Activated CD4-positive, CD25-positive, alpha-beta regulatory T cell (primary cell): ENCODE measurements at places on chromosomes 11 and 22.

DNA sequence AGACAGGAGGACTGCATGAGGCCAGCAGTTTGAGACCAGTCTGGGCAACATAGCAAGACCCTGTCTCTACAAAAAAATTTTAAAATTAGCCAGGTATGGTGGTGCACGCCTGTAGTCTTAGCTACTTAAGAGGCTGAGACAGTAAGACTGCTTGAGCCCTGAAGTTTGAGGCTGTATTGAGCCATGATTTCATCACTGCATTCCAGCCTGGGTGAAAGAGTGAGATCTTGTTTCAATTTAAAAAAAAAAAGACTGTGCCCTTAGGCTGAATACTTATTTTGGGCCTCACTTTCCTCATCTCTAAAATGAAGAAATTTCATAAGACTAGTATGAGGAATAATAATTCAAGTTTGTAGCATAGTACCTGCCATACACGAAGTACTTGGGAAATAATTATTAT, 6.9 kb downstream of the AQP11 start:
- no peak for DNase-seq

DNA sequence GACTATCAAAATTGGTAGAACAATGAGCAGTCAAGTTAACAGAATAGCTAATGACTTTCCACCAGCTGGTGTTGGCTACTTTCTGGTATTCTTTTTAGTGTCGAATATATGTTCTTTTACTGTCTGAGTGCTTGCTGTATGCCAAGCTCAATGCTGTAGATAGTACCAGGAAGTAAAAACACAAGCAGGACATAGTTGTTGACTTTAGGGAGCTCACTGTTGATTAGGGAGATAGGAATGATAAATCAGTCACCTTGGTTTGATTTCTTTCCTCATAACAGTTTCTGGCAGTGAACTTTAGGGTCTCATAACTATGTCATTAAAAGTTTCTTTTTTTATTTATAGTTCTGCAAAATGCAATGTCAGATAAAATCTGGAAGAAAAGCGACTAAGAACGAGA, 9.0 kb downstream of the HMGXB4 start:
- DNase-seq, result no peak

GRCh38 chr11:73394416-73395296, 18.5 kb downstream of the RELT start:
- no peak for DNase-seq

- no peak for DNase-seq
Measured at GRCh38 chr22:49294656-49295464, 532.8 kb downstream of the BRD1 start.

- no peak for DNase-seq
Measured at GRCh38 chr11:94728966-94729751, 39.0 kb upstream of the AMOTL1 start.

DNA sequence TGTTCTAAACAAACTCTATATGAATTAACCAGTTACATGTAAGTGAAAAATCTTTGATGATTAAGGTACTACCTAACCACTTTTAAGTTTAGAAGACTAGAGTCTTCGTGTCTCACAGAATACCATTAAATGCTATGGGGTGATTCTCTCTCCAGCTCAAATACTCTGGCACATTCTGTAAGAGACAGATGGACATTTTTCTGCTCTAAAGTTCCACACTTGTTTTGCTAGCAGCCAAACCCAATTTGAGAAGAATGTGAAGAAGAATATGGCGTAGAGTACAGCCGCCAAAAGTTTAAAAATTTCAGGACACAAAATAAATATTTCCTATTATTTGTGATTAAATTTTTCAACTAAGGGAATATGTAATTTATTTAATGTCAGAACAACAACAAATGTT, 339.1 kb downstream of the GUCY1A2 start:
- no peak for DNase-seq

DNA sequence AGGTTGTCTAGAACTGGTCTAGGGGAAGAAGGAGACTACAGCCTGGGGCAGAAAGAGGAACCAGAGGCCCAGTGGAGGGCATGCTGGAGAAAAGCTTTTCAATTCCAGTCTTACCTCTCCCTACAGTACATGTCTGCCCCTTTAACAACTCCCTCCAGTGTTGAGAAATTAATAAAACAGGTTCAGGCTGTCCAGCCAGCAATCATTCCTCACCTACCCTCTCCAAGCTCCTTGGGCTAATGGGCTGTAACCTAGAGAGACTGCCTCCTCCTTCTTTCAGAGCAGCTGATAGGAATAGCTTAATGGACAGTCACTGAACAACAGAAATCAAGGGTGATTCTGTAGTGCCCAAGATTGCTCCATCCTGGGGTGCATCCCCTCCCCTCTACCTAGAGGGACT, 8.8 kb downstream of the SLC35F2 start:
- no peak for DNase-seq

- DNase-seq, result no peak
Measured at GRCh38 chr11:128697645-128698174, 3.8 kb downstream of the FLI1 start.

GRCh38 chr11:1371836-1372465, 17.8 kb upstream of the BRSK2 start:
- no peak for DNase-seq

DNA sequence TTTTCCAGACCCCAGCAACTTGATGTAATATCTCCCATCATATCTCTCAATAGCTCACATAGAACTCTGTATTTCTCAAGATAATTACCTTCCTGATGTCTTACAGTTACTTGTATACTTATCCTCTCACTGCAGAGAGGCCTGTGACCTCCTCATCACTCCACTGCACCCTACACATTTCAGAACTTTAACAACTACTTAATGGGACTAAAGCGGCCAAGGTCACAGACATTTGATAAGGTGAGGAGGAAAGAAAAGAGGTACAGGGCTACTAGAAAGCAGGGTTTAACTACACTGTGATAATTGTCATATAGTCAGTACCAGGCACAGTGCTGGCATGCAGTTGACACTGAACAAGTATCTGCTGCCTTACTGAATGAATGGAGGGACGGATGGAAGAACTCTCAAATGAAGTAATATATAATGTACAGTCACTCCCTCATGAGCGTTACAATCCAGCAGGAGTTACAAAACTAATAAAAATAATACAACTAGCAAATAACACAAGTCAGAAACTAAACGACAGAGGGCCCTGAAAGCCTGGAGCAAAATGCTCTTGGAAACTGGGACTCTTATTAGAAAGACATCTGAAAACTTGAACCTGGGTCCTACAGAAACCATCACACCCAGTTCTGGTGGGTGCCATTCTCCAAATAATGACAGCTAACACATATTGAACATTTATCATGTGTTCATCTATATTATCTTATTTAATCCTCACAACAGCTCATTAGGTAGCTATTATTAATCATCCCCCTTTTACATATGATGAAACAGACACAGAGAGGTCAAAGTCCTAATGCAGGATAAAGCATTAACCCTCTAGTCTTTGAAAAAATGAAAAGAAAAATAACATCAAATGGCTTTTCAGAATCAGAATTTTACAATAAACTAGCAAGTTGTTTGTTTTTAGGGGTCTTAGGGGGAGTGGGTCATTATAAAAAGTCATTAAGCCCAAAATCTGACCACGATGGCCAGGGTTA, 14.3 kb downstream of the PI4KA start:
- DNase-seq, result no peak

DNA sequence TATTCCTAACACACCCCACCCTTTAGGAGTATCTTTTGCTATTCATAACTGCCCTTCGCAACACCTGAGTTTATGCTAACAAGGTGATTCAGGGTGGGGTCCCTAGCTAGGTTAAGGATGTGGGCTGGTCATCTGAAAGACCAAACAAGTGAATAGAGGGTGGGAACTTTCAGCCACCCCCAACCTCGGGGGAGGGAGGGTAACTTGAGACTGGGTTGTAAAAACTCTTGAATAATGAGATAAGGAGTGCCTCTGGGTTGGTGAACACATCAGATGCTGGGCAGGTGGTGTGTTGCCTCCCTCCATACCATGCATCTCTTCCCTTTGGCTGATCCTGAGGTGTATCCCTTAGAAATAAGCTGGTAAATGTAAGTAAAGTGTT, 111.5 kb downstream of the SWAP70 start:
- DNase-seq, result no peak

GRCh38 chr11:118834427-118835028, 43.6 kb upstream of the DDX6 start:
- DNase-seq, result no peak

DNA sequence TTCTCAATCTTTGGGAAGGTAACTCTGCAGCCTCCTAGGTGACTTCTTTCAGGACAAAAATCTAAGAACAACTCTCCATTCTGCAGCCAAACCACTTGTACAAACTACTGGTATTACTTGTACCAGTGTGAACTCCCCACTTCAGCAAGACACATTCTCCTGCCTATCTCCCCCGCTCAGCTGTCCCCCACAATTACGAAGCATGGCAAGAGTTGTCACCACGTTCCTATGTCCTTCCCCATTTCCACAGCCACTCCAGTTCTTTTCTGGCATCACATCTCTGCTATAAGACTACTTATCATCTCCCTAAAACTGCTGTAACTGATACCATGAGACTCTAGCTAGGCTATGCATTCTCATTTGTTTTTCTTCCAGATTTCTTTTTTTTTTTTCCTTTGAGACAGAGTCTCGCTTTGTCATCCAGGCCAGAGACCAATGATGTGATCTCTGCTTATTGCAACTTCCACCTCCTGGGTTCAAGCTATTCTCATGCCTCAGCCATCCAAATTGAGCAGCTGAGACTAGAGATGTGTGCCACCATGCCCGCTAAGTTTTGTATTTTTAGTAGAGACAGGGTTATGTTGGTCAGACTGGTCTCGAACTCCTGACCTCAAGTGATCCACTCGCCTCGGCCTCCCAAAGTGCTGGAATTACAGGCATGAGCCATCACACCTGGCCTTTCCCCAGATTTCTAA, 71.9 kb upstream of the CDON start:
- no peak for DNase-seq

- DNase-seq, result no peak
Measured at GRCh38 chr11:44139565-44140330, 44.3 kb downstream of the EXT2 start.

DNA sequence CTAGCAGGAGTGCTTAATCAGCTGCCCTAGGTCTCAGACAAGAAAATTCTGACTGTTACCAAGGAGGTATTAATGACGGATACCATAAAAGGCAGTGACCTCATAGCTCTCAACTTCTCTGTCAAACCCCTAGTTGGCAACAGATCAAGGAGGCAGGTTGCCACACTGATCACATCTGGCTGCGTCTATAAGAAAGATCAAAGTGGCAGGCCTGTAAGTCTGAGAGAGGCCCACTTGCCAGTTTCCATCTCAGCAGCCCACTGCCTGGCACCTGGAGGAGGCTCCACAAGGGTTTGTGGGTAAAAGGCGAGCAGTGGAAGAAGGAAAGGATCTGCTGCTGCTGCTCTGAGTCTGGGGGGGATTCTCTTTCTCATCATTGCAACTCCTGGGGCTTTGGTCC, 239.6 kb upstream of the MPPED2 start:
- DNase-seq, result no peak

GRCh38 chr11:67606093-67606491, 644 bp upstream of the NDUFV1 start:
- DNase-seq, result no peak

- DNase-seq, result no peak
Measured at GRCh38 chr11:46930089-46930488, 6.5 kb upstream of the CSTPP1 start.

DNA sequence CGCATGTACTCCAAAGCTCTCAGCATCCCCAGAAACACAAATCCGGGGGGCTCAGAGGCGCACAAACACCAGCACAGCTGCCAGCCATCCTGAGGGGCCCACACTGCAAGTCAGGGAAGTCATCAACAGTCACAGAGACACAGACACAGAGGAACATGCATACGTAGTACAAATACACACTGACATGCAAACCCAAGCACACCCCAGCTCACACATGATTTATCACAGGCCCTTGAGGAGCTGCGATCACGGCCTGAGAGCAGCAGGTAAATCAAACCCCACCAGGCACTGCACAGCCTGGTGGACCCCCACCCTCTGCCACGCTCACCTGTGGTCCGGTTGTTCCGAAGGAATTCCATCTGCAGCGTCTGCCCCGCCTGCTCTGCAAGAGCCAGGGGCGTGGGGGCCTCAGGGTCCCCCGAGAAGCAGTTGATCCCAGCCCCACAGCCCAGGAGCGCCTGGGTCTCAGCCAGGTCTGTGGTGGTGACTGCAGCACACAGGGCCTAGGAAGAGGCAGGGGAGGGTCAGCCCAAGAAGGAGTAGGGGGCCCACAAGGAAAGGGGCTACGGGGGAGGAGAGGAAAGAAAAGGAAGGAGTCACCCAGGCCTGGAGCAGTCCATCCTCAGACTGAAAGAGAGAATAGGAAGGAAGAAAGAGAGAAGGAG, 28.5 kb upstream of the PDE2A start:
- no peak for DNase-seq

- no peak for DNase-seq
Measured at GRCh38 chr22:27785831-27786230, 15.7 kb downstream of the MN1 start.

GRCh38 chr11:19453651-19454257, 213.0 kb upstream of the E2F8 start:
- DNase-seq, result no peak

DNA sequence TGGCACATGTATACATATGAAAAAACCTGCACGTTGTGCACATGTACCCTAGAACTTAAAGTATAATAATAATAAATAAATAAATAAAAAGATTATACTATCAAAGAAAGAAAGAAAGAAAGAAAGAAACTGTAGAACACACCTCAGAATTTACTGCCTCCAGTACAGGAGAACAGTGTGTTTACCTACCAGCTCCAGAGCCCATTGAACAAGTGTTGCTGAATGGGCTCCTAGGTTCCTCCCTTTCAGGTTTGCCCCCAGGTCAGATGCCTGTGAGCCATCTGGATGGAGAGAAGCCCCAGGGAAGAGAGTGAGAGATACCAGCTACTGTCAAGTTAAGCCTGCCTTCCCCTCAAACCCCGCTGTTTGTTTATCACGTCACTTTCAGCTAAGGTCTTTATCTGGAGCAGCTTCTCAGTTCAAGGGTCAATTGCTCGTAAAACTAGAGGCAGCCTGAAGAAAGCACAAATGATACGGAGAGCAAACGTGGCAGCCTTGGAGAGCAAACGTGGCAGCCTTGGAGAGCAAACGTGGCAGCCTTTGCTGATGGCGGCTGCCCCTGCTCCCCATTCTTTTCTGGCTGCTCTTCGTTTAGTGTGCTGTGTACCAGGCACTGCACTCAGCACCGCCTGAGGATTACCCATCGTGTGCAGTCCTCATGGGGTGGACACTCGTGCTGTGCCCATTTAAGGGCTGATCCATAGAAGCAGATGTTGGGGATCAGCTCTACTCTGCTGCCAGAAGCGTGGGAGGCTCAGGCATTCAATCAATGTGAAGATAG, 111.7 kb downstream of the ADAMTS15 start:
- no peak for DNase-seq

- no peak for DNase-seq
Measured at GRCh38 chr11:23425381-23425780, 565.1 kb upstream of the CCDC179 start.

GRCh38 chr11:65555693-65556231, 2.4 kb downstream of the LTBP3 start:
- DNase-seq, result no peak
